ENCODE measurements at places on chromosomes 2 and 18. TPM values are rescaled to one million over a fixed set of nuclear protein-coding genes. Genes with fewer than 3 reads are reported as not detected.

DNA sequence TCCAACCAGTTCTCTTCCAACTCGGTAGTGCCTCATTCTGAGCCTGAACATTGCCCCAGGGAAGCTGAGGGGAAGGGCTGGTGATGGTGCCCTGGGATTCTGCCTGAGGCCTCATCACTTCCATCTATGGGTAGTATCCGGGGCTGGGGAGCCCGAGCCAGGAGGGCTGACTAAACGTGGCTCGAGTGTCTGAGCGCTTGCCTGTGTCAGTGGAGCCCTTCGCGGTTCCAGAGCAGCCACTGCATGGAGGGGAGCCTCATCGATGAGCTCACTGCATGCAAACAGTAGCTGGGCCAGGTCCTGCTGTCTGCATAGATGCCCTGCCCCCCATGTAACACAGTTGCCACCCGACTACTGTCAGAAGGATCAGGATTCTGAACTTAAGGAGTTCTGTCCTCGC, 129.3 kb downstream of the GLI2 start:
- DNase-seq: no peak

DNA sequence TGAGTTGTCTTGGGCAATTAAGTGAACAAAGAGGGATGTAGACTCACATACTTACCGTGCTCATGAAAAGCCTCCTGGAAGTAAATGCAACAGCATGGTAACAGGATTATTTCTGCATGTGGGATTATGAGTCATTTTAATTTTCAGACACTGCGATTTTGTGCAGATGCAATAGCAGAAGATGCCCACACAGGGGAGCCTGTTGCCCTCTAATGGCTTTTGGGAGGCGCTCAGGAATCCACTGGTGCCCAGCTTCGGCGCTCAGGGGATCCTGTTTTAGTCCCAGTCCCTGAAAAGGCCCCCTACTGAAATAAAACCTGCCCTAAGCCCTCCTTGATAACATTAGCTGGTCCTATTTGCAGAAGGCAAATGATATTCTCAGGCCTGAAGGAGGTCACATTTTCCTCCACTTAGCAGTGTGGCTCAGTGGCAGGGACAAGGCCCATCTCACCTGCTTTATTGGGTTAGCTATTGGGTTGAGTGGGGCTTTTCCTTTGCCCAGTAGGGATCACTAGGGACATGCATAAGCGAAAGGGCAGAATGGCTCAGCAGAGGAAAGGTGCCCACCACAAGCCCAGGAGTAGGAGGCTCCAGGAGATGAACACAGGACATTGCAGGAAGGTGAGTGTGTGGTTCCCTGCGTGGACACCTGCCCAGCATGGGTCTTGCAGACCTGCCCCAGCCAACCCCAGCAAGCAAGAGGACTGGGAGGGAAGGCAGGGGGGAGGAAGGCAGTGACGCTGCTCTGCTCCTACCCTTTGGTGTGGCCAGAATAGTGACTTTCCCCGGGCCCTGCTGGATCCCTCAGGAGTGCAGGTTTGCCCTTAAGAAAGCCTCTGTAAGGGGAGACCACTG, 26.5 kb upstream of the KCNS3 start:
- no peak for DNase-seq

GRCh38 chr2:167932123-167932693, 315.2 kb downstream of the STK39 start:
- no peak for DNase-seq

DNA sequence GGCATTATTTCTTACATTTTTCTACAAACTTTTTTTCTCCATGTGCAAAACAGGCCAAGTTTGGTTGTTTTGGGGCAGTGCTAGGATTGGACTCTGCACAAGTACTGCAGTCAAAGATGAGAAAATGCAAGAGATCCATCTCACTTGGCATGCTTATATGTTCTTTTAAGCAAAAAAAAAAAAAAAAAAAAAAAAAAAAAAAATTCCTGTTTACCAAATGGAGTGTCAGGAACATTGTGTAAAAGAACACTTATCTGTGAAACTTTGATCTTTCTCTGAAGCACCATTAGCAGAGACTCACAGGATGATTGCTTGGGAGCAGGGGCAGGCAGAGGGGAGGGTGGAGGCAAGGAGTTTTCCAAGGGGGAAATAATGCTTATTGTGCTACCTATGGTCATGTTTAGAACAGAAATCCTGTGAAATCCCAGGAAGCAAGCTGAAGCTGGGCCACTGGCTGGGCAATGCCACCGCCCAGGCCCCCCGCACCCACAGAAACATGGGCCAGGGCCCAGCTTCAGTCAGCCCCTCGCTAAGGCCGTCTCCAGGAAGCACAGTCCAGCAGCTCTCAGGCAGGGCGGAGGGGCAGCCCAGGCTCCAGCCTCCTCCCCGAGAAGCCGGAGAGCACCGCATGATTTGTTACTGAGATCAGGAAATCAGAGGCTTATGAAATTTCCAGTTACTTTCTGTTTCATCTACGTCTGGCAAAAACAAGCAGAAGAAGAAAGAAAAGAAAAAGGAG, 229.4 kb downstream of the ZNF516 start:
- DNase-seq: no peak

DNA sequence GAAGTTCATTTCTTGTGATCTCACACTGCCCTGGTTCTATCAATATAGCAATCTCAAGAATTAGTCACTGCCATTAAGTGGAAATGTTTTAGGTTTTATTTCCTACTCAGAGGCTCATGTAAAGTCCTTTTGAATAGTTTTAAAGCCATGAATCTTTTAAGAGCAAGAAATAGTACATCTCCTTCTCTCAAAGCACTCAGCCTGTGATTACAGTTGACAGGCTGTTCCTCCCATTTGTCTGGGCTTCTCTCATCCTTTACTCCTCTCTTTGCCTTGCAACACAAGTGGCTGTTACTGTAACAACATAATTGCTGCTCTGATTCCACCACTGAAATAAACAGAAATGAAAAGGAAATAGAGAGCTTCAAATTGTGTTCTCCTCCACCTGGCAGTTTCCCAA, 18.4 kb downstream of the GRP start:
- DNase-seq: no peak

The CDKL4 gene
- total RNA-seq: not detected

The ERCC3 gene
- total RNA-seq: 44.0 TPM

All from CD4-positive, alpha-beta T cell (primary cell).